ENCODE measurements at places on chromosomes 5 and 9.

GRCh38 chr9:104905153-104905901, 22.6 kb downstream of the ABCA1 start:
- no peak for DNase-seq

DNA sequence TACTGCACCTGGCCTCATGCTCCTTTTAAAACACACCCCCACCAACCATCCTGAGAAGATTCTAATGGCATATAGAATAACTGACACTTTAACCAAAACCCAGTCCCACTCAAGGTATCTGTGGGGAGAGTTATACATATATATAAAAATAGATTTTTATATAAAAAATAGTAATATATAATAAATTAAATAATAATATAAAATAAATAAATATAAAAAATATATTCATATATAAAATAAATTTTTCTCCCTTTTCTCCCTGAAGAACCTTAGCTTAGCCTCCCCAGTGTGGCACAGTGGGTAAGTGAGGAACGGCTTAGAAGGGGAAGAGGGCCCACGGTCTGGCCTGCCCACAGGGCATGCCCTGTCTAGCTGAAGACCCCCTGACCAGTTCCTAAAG, 51.1 kb upstream of the SSBP2 start:
- no peak for DNase-seq

- DNase-seq, result no peak
Observed at GRCh38 chr5:152864991-152865390, 459.9 kb upstream of the NMUR2 start.

DNA sequence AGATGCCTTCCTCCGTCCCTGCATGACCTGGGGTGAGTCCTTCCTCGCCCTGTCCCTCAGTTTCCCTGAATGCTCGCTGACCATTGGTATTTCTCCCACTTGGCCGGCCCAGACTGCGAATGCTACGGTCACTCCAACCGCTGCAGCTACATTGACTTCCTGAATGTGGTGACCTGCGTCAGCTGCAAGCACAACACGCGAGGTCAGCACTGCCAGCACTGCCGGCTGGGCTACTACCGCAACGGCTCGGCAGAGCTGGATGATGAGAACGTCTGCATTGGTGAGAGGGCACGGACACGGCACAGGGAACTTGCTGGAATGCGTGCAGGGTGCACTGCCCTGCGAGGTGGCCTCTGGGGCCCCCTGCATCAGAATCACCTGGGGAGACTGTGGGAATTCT, 77.1 kb downstream of the NTNG2 start:
- DNase-seq, result no peak

GRCh38 chr9:37200433-37201005, 80.1 kb downstream of the ZCCHC7 start:
- DNase-seq, result no peak

DNA sequence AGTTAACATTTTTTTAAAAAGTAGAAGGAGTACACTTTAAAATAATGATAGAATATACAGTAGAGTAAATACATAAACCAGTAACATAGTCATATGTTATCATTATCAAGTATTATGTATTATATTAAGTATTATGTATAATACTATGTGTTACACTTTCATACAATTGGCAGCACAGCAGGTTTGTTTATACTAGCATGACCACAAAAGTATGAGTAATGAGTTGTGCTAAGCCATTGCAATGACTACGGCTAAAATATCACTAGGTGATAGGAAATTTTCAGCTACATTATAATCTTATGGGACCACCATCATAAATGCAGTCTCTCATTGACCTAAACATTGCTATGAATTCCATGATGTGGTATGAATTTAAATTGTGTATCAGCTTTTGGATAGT, 506.0 kb downstream of the HTR1A start:
- no peak for DNase-seq

DNA sequence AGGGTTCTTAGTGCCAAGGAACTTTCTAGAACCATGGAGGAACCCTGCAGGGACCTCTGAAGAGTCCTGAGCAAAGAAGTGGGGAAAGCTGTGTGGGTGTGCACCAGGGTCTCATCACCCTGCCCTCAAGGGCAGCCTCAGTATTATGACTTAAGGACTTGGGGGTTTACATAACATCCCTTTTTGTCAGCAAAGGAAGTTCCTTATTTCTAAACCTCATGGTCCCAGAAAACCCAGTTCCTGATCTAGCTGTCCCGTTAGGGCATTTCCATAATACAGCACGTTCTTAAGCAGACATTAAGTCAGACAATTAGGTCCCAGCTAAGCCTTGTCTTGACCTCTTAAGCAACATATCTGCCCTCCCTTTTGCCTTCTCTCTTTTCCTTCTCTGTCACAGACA, 57.3 kb downstream of the DAPK1 start:
- no peak for DNase-seq

DNA sequence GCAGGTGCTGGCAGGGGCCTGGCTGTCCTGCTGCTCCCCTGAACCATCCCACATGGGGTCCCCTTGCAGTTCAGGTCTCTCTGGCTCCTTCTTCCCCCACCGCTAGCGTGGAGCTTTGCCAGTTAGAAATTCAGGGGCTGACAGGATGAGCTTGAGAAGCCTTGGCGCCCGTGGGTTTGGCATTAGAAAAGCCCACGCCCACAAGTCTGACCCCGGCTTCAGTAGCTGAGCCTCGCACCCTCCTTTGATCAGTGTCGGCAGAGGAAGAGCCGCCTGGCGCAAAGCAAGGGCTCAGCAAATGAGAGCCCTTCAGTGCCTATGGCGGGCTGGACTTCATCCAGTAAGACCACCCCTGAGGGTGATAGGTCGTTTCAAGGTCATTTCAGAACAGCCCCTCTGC, 30.1 kb upstream of the NCS1 start:
- no peak for DNase-seq

- no peak for DNase-seq
Observed at GRCh38 chr5:113680534-113680933, 167.0 kb downstream of the YTHDC2 start.

DNA sequence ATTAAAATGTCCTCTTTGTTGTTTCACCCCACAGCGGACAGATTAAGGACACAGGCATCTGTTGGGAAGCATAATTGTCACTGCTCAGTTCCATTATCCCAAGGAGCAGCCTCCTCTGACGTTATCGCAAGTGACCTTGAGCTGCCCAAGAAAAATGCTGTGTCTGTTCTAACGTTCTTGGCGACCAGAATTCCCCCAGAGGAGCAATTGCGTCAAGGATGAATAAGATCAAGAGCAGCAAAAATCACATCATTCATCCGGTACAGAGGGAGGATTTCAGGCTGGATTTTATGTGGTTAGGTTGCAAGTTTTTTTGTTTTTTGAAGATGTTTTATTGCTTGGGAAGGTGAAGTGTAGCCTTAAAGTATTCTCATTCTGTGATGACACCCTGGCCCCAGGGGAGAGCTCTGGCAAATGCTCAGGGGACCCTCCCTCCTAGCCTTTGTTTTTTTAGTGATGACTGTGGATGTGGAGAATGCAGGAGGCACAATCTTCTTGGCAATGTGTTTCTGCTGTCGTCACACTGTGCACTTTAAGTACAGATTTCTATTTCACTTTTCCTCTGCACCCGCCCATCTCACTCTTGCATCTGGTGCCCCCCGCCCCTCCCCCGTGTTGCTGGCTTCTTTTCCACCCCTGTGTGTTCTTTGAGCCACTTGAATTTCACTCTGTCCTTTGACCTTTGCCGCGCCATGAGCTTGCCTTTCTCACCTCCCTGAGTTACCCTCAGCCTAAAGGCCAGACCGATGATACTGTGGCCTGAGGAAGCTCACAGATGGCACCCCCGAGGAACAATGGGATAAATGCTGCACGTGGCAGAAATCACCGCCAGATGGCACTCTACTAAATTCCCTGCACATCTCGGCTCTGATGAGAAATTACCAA, 308.5 kb downstream of the RAB3C start:
- peak; percentile 59 for DNase-seq

DNA sequence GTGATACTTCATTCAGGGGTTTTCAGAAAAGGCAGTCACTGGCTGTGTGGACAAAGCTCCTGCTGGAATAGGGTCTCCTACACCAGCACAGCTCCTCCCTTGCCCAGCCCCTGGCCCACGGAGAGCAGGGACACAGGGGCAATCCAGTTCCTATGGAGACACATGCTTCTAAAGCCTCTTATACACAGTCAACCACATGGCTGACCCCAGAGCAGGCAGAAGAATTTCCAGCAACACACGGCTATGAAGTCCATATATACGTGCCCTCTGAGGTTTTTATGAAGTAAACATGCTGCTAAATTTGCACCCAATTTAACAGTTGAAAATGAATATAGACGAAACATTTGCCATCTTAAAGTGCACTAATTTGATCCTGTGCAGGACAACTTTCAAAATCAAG, 19.4 kb downstream of the PSMB7 start:
- DNase-seq, result no peak

- DNase-seq, result no peak
Observed at GRCh38 chr5:154755361-154756008, at the start of gene LARP1. LARP1 (plus strand) TSS chr5:154755377; CDS start chr5:154755758, 381 bp downstream.

GRCh38 chr9:137224830-137225694, at the start of gene CYSRT1:
CYSRT1 (plus strand) TSS chr9:137225174; CDS start chr9:137225622, 448 bp downstream.
- no peak for DNase-seq

- DNase-seq, result no peak
Observed at GRCh38 chr5:96506866-96507527, 73.9 kb upstream of the PCSK1 start.

DNA sequence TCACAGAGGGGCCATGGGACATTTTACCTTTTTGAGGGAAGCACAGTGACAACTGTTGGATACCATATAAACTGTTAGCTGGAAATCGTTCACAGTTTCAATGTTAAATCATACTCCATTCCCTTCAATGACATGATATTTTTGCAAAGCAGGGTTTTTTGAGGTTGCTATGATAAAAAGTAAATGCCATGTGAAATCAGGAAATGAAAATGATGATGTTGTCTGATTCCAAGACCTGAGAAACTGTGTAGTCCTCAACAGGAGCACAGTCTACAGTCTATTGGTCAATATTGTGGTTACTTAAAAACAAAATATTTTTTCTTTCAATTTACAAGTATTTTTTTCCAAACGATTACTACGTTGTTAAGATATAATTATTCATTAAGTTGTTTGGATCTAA, 24.0 kb upstream of the ADAM19 start:
- no peak for DNase-seq

GRCh38 chr5:170627271-170627670, 123.5 kb downstream of the KCNIP1 start:
- DNase-seq, result no peak

DNA sequence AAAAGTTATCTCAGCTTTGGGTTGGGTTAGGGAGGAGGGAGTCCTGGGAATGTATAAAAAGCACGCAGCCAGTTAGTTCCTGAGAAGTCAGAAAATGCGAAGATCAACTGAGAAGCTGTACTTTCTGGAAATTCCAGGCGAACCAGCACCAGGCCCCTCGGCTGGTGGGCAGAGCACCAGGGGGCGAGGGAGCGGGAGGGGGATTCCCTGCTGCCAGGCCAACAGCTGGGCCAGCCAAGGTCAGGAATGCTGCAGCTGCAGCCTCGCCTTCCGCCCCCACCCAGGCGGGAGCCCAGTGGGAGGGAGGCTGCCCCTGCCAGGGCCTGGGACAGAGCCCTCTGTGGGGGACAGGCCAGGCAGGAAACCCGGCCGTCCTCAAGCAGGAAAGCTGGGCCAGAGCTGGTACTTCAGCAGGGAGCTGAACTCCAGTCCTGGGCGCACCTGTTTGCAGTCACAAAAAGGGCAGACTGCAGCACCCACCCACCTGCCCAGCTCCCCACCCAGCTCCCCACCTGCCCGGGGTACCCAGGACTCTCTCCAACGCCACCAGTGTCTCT, 35.5 kb downstream of the VAV2 start:
- no peak for DNase-seq

DNA sequence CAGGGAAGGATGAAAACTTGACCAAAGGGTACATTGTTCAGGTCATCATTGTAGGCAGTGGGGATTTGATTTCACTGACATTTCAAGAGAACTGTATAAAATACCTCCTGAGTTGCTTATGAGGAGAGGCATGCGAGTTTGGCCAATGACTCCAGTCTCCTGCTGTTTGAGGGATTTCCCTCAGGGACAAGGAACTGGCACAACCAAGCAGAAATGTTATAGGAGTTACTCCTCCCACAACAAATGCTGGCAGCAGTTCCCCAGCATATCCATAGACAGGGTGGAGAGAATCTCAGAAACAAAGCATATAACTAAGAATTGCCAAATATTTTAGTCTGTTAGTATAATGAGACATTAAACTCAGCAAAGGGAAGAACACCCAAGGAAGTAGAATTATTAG, 47.2 kb upstream of the FBXL7 start:
- DNase-seq, result no peak

DNA sequence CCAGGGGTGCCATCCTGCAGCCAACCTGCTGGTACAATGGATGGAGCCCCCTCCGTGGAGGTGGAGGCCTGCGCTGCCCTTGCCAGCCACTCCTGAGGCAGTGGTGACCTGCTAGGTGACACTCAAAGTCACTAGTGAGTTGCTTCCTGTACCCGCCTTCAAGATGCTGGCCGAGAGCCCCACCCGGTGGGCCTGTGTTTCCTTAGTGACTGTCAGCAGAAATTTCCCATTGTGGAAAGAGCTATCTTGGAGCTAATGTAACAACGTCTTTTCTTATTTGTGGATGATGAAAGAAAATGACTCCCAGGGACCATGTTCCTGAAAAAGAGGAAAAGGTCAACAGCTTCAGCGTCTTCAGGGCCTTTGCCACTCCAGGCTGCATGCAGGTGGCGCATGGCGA, 117.0 kb upstream of the BOD1 start:
- no peak for DNase-seq

DNA sequence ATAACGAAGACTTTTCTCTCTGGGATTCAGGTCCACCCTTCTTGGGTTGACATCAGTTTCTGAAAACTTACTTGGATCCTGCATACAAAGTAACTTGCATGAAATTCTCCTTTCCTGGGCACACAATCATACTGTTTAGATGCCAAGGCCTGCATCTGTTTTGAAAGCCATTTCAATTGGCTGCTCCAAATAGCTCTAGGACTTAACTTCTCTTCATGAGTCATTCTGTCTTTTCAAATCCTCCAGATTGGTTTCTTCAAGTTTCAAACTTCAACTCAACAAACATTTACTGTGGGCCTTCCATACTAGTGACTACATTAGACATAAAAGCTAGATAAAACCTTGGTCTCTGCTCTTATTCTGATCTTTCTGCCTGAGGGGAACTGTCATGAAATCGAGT, 54.8 kb upstream of the HMHB1 start:
- DNase-seq, result no peak

- DNase-seq, result no peak
Observed at GRCh38 chr5:173583346-173583745, 33.1 kb downstream of the BOD1 start.

DNA sequence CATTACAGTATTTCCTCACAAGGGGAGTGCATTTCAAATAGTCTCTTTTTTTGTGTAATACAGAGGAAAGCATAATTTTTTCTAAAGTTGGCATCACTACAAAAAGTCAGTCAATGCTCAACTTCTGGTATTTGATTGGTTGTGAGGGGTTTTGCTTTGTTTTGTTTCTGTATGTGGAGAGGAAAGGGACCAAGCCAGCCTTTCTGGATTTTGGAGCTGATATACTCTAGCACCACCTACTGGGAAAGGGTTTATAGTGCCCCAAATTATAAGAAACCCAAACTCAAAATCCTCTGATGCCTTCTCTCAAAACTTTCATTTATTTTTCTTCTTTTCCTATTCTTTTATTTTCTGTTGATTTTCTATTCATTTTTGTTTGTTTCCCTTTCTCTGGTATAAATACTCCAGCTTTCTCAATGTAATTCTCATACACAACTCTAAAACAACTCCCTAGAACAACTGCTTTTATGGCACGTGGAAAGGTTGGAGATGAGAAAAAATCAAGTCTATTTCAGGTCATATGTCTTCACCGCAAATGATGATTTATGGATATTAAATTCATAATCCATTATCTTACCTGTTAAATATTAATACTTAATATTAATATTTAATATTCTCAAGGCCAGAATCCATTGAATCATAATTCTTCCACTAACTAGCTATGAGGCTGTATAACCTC, 69.5 kb upstream of the ANXA1 start:
- DNase-seq, result no peak

- no peak for DNase-seq
Observed at GRCh38 chr5:11777096-11777495, 127.2 kb downstream of the CTNND2 start.
